ENCODE measurements at places on chromosomes 4 and X.

- no peak for DNase-seq
Measured at GRCh38 chr4:26611372-26611771, 27.5 kb downstream of the TBC1D19 start.

GRCh38 chr4:83272900-83273299 is 11.7 kb downstream of the COQ2 start:
- DNase-seq = no peak

GRCh38 chrX:80749404-80749803 is 60.3 kb downstream of the BRWD3 start:
- DNase-seq = no peak

DNA sequence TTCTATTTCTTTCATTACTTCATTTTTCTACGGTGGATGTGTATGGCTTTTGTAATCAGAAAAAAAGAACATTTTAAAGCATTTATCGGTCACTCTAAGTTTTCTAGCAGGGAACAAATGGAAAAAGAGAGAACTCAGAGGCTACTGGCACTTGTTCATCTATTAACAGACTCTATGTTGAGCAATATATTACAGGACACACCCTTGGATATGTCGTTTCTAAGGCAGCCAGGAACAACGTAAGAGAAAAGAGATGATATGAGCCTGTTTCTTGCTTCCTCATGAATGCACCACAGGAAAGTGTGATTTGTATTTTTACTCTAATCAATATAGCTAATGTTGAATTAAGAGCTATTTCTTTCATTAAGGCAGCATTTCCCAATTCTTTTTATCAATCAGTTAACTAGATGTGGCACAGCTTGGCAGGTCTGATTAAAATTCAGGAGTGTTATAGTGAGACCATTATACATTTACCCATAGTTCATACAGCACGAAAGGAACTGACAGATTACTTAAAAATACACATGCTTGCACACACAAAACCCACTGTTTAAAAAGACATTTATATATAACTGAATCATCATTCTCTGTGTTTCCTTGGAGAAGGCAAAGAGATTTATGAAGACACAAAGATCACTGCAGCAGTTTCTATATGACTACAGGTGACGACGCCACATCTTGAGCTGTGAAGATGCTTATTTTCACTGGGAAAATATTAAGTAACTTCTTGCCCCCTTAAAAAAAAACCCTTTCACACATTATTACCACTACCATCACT is 13.0 kb downstream of the RAB9B start:
- no peak for DNase-seq

GRCh38 chrX:149371986-149372385 is 133.1 kb downstream of the IDS start:
- DNase-seq = no peak

- no peak for DNase-seq
Measured at GRCh38 chr4:6753103-6753560, 29.4 kb upstream of the KIAA0232 start.

- DNase-seq = no peak
Measured at GRCh38 chrX:154540897-154541535, 5.6 kb downstream of the G6PD start.

DNA sequence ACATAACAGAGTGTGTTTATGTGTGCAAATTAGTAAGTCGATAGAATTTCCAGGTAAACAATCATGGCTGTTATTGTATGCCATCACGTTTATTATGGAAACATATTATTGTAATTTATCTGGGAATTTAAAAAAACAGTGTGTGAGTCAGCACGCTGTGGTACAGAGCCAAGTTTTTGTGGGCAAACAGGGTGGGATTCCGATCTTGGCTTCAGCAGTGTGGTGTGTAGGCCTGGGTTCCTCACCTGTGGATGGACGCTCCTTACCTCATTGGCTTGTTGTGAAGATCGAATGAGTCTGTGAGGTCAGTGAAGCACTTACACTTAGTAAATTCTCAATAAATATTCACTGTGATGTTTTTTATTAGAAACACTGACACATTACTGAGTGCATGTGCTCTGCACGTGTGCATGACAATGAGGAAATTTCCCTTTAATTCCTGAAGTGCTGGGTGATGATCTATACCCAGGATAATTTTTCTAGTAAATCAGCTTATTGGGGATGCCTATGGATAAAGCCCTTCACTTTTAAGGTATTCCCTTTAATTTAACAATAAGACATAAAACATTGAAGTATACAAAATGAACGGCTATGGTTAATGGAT is 36.4 kb downstream of the SLIT2 start:
- DNase-seq = no peak

- no peak for DNase-seq
Measured at GRCh38 chr4:99088023-99088449, 552 bp downstream of the ADH5 start.

GRCh38 chr4:40718586-40718985 is 31.2 kb upstream of the NSUN7 start:
- DNase-seq = no peak
